Caco-2 (cell line): ENCODE measurements at places on chromosomes 2 and 18.

GRCh38 chr2:45554742-45555140 is 56.3 kb downstream of the SRBD1 start:
- no peak for DNase-seq

DNA sequence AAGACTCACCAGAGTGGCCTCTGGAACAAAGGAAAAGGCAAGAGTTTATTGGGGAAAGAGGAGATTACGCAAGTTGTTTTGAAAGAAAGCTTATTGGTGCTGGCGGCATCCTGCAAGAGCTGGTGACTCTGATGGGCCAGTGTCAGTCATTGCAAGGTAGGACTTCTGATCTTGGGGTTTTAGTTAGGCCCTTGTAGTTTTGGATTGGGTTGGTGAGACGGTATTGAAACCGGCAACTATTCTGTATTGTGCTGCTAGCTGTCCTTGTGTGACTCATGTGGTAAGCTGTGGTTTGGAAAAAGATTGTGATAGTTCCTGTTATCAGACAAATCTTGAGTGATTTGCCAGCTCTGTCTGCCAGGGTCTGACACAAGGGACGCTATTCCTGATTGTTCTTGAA is 159.1 kb upstream of the PIEZO2 start:
- DNase-seq: no peak

DNA sequence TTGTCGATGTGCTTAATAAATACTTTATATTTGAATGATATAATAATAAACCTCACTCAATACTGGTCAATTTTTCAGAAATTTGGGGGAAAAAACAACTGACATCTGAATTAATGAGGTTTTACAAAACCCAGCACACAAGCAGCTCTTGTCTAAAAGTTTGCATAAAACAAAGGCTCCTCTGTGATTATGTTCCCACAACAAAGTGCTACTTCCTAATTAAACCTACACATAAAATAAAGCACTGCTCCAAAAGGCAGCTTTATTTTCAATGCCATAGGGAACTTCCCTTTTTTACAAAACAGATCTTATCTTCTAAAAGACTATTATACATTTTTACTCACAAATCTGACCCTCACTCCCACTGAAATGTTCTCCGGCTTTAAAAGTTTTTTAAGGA is 47.1 kb downstream of the LAMA1 start:
- DNase-seq: no peak

DNA sequence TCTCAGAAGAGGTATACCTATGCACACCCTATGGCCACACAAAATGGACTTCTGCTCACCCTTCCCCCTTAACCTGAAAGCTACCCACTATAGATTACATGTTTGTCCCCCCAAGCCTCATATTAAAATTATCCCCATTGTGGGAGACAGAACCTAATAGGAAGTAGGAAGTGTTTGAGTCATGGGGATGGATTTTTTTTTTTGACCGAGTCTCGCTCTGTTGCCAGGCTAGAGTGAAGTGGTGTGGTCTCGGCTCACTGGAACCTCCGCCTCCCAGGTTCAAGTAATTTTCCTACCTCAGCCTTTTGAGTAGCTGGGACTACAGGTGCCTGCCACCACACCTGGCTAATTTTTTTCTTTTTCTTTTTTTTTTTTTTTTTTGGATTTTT is 98.6 kb downstream of the MREG start:
- DNase-seq: no peak

DNA sequence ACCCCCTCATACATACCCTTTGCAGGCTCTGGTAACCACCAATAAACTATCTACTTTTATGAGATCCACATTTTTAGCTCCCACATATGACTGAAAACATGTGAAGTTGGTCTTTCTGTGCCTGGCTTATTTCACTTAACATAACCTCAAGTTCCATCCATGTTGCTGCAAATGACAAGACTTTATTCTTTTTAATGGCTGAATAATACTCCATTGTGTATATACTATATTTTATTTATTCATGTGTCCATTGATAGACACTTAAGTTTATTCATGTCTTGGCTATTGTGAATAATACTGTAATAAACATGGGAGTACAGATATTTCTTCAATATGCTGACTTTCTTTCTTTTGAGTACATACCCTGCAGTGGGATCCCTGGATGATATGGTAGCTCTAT is 45.9 kb downstream of the SCN7A start:
- DNase-seq: no peak

DNA sequence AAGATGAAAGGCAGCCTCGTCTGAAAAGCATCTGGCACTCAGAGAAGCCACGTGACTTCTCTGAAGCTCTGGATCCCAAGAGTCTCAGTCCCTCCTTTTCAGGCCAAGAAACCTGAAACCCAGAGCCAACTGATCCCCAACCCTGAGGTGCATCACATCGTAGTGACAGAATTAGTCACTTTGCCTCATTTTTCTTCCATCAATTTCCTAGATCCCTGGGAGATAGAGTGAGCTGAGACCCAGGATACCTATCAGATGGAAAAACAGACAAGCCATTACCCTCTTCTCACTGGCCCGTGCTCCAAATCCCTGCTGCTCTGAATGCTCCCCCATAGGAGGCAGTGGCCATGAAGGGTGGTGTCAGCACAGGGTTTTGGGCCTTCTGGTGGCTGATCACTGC is 113.1 kb downstream of the ALK start:
- DNase-seq: no peak

- no peak for DNase-seq
Observed at GRCh38 chr2:85913884-85914881, 25.4 kb upstream of the ST3GAL5 start.

DNA sequence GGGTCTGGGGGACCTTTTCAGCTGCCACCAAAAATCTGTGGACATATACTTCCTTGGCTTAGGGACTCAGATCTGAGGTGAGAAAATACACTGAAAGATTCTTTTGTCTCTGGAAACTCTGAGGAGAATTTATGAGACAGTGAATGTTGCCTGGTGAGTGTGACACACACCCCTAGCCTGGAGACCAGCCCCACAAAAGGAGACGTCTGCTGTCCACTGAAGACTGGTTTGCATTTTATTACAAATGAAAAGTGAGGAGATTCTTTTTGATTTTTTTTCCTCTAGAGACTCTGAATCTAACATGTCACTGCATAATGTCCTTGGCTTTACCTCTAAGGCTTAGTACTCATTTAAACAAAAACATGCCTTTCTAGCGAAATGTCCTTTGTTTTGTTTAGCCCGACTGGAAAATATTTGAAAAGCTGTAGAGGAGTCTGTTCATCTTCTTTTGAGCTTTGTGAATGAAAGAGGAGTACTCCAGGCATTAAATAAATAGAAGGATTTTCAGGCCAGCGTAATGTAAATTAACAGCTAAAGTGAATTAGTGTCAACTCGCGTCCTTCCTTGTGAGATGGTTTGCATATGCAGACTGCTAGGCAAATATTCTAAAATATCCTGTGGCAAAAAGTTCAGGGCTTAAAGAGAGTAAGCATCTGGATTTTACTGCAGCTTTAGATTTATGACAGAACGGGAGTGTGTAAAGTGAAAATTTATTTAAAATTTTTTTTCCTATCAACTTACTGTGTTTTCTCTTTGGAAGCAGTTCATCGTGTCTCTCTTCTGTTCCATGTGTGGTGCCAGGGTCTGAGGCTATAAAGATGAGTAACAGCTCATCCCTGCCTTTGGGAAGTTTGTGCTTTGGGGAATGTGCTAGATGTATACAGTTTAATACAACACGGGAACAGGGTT is 125.4 kb downstream of the VWA3B start:
- no peak for DNase-seq

GRCh38 chr2:235149240-235149659 is 197.4 kb downstream of the SH3BP4 start:
- DNase-seq: no peak

GRCh38 chr18:47587587-47587986 is 336.1 kb upstream of the SKOR2 start:
- DNase-seq: no peak

DNA sequence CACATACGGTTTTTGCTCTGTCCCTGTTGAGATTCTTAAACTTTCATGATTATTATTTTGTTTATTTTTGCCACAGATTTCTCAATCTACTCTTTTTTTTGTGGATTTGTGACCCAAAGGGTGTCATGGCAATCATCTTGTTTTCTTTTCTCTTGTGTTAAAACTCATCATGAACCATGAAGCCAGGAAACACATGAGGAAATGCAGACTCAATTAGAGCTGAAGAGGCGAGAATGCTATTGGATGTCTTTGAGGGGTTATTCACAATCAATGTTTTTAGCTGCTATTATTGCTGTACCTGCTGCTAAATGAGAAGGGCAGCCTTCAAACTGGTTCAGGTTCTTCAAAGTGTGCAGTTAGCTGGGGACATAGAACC is 99.5 kb upstream of the MMADHC start:
- no peak for DNase-seq

GRCh38 chr2:172470958-172471922 is 43.9 kb downstream of the ITGA6 start:
- DNase-seq: no peak

- DNase-seq: no peak
Observed at GRCh38 chr2:45156605-45157004, 147.4 kb upstream of the SIX2 start.

DNA sequence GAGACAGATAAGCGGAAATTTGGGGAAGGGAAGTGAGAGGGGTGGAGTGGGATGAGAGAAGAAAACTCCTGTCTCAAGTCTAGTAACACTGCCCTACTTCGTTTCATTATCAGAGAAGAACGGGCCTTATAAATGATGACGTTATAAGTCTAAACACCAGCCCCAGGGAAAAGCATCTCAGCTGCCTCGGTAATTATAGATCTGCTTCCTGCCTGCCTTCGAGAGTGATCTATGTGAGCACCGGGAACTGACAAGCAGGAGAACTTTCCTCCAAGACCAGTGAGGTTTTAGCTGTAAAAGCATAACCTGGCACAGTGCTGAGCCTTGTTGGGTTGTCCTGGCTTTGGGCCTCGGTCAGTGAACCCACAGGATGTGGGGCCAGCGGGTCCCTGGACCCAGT is 227.9 kb upstream of the SIX2 start:
- DNase-seq: no peak

- no peak for DNase-seq
Observed at GRCh38 chr2:200655918-200656580, 70.2 kb downstream of the AOX1 start.

DNA sequence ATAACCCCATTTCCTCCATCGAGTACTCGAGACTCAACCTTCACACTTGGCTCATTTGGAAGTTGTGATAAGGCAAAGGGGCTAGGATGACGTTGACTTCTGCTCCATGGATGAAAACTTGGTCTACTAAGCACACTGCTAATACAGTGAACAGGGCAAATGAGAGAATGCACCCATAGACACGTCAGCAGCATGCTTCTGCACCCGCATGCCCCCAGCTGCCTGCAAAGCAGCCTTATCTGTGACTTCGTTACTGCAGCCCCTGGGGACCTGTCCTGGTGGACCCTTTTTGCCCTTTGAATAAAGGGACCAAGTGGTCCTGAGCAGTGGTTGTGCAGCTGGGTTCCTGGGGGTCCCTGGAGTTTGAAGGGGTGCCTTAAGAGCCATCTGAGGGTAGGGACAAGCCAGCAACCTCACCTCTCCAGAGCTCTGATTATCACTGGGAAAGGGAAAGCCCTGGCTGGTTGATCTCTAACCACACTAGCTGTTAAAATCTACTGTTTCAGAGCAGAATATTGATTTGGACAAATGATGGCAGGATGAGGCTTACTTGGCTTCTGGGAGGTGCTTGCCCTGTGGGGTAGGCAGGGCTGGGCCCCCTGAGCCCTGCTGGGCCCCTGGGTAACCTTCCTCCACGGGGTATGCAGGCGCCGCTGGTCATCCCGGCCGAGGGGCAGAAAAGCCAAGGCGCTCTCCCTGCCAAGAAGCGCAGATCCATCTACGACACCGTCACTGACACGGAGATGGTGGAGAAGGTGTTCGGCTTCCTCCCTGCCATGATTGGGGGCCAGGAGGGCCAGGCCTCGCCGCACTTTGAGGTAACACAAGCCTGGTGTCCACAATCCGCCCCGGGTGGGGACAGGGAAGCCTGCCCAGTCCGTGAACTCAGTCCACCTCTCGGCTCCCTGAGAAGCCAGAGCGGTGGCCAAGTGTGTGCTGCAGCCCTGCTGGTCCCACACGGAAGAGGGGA is 37.6 kb upstream of the GPR17 start:
- DNase-seq: no peak

DNA sequence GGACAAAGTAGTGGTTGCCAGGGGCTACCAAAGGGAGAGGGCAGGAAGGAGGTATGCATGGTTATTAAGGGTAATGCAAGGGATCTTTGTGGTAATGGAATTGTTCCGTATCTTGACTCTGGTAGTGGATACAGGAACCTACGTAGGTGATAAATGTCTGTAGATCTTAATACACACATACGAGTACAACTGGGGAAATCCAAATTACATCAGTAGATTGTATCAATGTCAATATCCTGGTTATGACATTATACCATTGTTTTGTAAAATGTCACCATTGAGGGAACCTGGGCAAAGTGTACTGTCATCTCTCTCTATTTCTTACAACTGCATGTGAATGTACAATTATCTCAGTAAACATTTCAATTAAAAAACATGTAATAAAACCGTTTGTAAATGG is 56.2 kb downstream of the ALPK2 start:
- DNase-seq: no peak

GRCh38 chr18:36372903-36373311 is 75.4 kb downstream of the FHOD3 start:
- DNase-seq: no peak

- DNase-seq: no peak
Observed at GRCh38 chr2:138277062-138277461, 224.5 kb upstream of the SPOPL start.

GRCh38 chr18:61554117-61554776 is 221.0 kb downstream of the CDH20 start:
- DNase-seq: no peak

DNA sequence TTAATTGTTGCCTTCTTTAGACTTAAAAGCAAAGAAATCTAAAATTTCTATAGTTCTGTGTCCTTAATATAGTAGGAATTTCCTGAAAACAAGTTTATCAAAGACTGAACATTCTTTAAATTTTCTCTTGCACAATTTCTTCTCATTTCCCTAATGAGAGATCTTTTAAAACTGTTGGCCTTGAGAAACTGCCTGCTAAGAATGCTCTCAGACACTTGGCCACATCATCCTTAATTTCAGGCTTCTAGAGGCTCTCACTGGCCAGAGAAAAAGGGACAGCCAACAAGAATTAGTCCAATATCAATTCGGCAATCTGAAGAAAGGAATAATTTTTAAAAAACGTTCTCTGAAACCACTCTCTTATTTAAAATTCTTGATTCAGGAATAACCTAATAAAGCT is 167.0 kb upstream of the CREB1 start:
- no peak for DNase-seq

GRCh38 chr2:38791744-38792143 is 13.7 kb downstream of the GEMIN6 start:
- DNase-seq: no peak
